Choroid plexus epithelial cell (primary cell): ENCODE measurements at places on chromosomes 7 and 10.

DNA sequence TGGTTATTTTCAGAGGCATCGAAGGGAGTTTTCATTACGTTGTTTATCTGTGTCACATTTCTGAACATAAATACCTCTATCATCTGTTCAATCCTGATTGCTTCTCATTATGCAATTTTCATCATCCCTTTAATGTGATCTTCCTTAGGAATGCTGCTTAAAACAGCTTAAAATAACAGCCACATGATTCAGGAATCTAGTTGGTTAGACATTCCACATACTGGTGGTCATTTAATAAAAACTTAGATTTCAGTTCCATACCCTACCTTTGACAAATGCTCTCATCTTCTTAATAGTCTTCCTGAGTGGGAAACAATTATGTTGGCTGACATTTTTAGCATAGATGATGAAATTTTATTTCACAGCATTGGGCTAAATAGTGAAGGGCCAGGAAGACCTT, 191.3 kb upstream of the CDCA7L start:
- peak; percentile 69 for DNase-seq

- no peak for DNase-seq
Observed at GRCh38 chr7:81770728-81771223, 929 bp upstream of the HGF start.

DNA sequence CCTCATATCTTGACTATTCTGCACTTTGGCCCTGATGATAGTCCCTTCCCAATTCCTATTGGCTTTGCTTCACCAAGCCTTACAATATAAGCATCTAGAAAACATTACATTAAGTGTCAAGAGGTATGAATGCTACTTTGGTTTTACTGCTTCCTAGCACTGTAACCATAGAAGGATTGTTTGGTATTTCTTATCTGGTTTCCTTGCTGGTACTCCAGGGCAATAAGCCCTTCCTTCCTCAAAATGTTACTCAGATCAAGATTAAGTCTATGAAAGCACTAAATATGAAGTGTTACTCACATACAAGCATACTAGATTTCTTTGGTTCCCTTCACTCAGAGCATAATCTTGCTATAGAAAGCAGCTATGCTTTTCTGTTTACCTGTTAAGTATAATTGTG, 492.5 kb downstream of the ETV1 start:
- DNase-seq: no peak

DNA sequence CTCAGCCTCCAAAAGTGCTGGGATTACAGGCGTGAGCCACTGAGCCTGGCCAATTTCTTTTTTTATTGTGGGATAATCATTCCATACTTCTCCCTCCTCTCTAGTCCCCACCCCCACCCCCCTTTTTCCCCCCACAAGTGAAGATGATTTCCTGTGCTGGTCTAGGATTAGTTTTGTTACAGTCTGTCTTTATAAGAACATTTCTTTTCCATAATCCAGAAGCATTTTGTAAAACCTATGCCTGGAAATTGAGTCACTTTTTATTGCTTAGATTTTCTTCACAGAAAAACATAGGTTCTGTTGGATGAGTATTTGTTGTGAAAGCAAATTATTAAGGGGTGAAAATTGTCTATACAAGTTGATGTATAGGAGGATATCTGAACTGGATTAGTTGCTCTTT, 98.9 kb downstream of the KAT6B start:
- DNase-seq: no peak

DNA sequence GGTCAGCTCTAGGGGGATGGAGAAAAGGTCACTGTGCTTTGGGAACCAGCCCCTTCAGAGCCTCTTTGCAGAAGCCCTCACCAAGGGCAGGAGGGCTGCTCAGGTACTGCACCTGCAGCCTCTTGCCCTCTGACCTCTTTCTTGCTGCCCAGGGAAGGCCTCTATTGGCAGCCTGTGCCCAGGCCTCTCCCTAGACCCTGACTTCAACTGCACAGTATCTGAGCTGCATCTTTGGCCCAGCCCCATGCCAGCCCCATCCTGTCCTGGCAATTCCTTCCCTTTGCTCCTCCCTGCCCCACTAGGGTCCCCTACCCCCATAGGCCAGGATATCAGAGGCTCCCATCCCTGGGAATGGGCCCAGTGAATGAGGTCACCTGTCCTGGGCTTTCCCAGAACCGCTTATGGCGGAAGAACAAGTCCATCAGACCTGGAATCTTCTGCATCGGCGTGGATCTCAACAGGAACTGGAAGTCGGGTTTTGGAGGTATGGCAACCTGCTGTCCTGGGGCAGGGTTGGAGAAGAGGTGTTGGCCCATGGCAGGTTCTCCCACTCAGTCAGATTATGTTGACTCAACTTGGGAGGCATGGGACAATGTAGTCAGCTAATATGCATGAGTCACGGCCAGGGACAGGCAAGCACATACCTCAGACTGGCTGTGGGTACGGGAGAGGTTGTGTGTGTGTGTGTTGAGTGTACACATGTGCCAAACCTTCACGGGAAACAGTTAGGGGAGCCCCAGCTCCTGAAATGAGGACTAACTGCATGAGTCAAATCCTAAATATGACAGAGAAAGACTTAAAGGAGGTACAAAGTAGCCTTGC, 17.1 kb upstream of the CPA1 start:
- DNase-seq: peak; percentile 94

DNA sequence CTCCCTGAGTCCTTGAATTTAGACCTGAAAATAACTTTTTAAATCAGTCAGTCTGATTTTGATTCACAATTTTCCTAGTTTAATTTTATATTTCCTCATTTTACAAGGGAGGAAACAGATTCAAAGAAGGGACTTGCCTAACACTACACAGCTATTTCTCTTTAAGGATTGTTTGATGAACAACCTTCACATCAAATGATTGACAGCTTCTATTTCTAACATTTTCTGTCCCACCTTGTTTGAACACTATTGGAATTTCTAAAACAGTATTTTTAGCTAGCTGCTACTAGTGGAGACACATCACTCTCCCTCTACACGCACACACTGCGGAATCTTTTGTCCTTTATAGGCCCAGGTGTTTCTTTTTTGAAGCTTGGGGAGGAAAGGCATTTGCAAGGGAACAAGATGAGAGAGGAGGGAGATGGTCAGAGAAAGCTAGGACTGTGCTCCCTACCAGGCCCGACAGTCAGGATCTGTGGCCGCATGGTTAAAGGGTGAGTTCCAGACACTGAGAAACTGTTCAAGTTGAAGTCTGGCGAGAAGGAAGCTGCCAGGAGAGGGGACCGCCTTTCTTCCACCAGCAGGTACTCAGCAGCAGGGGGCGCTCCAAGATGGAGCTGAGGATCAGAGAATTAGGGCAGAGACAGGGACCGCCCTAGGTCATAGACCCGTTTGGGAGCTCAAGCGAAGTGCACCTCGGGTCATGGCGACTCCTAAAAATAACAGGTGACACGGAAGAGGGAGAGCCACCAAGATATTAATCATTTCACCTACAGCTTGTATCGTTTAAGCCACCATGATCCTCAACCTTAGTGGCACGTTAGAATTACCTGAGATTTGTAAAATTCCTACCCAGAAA, 49.7 kb downstream of the DNAJC12 start:
- peak; percentile 47 for DNase-seq

DNA sequence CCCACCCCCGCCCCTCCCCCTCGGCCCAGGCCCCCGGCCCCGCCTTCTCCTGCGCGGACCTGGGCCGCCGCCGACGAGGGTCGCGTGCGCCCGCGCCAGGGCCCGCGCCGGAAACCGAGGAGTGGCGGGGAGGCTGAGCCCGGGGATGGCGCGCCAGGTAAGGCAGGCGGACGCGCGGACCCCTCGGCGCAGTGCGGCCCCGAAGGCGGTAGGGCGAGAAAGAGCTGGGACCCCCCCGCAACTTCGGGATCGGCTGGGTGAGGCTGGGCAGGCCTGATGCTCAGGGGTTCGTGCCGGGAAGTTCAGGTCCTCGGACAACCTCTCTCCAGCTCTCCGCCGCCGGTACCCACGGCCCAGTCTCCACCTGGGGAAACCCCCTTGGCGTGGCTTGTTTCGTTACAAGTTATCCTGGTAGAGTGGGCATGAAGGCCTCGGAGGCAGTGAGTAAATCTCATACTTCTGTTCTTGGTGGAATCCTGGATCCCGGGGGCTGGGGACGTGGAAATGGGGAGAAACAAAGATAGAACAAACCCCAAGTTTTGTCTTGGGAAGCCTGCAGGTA, 58.4 kb downstream of the ZNF467 start:
- no peak for DNase-seq

DNA sequence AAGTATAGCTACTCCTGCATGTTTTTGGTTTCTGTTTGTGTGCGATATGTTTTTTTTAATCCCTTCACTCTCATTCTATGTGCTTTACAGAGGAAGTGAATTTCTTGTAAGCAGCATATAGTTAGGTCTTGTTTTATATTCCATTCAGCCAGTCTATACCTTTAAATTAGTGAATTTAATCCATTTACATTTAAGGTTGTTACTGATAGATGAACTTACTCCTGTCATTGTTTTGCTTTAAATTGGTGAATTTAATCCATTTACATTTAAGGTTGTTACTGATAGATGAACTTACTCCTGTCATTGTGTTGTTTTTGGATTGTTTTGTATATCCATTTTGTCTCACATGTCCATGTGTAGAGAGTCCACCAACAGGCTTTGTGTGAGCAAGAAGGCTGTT, 11.1 kb downstream of the GIMAP8 start:
- no peak for DNase-seq

DNA sequence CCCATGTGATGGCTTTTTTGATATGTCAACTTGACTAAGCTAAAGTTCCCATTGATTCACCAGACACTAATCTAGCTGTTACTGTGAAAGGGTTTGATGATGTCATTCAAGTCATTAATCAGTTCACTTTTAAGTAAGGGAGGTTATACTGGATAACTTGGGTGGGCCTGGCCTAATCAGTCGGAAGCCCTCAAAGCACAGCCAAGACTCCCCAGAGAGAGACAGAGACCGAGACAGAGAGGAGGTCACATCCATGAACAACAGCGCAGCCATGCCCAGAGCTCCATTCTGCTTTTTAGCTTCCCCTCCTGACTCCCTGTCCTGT, 103.4 kb downstream of the TRIL start:
- no peak for DNase-seq

GRCh38 chr7:151687523-151688235, 168.0 kb upstream of the RHEB start:
- peak; percentile 94 for DNase-seq
